NCI-H524 (cell line): ENCODE measurements at places on chromosomes 3 and 15.
A peak's percentile ranks its signal among the peaks of the same experiment; 100 is the strongest.

GRCh38 chr3:195768831-195769303, 42.9 kb downstream of the MUC4 start:
- DNase-seq = no peak

DNA sequence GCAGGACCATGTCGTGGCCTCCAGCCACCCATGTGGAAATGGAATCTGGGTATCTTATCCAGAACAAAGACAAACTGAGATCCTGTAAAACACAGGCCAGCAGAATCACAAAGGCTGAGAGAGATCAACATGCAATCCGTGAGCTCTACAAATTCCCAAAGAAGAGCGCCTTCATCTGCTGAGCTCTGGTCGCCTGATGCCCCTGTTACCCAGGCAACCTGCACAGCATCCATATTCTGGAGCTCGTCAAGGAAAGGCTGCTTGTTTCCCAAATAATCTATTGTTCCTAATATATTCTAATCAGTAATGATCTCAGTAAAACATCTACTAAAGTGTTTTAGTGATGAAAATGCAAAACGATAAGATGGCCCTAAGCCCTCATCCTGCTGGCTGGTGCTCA, 133.6 kb downstream of the OCA2 start:
- no peak for DNase-seq

- DNase-seq = no peak
Measured at GRCh38 chr3:189677667-189678066, 46.5 kb downstream of the TP63 start.

DNA sequence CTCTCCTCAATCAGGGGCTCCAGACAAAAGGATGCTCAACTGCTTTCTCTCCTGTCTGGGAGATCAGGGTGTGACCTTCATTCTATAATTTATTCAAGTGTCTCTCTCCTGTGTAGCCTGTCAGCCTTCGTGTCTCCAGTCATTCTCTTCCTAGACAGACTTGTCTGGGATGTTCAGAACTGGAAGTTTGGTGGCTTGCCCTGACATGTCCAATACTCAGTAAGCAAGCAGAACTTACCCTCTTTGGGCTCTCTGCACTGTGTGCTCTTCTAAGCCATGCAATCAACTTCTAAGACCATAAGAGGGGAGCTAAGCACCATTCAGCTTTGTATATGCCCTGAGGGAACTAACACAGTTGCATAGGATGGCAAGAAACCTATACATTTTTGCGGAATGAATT, 14.1 kb downstream of the ACKR2 start:
- peak; percentile 14 for DNase-seq

- no peak for DNase-seq
Measured at GRCh38 chr3:162096874-162097273, 600.3 kb downstream of the OTOL1 start.

GRCh38 chr15:99042892-99043291, 35.3 kb upstream of the PGPEP1L start:
- no peak for DNase-seq
